ENCODE measurements at places on chromosomes 1 and 21.

- DNase-seq: no peak
These were observed 4.8 kb downstream of the CCDC24 start for GRCh38 chr1:43995984-43996732.

DNA sequence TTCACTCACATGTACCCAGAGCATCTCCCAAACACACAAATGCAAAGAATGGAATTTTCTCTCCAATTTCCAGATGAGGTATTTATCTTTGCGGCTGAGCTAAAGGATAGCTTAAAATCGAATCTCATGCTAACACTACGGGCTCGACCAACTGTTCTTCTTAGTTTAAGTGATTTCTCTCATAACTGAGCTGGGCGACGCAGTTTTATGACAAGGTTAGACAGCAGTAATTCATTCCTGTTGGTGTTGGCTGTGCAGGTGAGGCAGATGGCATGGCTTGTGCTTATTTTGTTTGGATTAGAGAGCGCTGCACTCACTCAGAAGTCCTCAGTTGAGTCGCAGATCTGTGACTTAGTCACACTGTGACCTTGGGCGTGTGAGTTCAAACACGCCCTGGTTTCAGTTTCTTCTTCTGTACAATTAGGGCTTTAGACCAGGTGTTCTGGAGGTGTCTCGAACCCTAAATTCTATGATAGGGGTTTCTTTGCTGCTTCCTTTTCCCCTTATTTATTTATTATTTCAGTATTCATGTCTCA is 41.5 kb upstream of the MRPS6 start:
- DNase-seq: no peak

DNA sequence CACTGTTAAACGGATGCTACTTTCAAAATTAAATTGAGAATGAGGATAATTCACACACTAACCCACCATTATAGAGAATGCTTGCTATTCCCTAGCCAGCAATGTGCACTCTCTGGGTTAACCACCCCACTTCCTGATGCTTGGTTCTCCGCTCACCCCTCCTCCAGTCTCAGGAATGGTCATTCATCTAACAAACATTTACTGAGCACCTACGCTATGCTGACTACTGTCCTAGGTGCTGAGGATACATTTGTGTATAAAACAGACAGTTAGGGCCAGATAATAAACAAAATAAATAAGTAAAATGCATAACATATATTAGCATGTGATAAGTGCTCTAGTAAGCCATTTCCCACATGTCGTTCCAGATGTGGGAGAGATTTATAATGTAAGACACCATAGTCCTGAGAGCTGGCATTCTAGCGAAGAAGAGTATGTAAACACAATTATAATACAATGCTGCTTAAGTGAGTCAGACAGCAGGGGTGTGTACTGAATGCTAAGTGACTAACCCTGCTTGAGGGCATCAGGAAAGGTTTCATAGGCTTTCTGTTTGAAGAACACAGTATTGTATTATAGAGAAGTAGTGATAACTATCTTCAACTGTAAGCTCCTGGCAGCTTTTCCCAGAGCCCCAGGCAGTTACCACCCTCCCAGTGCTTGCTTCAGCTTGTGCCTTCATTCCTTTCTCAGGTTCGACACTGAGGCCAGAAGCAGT is 126.7 kb upstream of the CACHD1 start:
- DNase-seq: peak; percentile 57

GRCh38 chr1:20185834-20186782 is at the start of the genes PLA2G2C and UBXN10:
TSS of gene PLA2G2C (minus strand) at chr1:20186518. CDS start at chr1:20177363, 9,155 bp downstream.
TSS of gene UBXN10 (plus strand) at chr1:20186096. CDS start at chr1:20190562, 4,466 bp downstream.
- peak; percentile 89 for DNase-seq

GRCh38 chr1:224198572-224198971 is 15.5 kb downstream of the DEGS1 start:
- no peak for DNase-seq

DNA sequence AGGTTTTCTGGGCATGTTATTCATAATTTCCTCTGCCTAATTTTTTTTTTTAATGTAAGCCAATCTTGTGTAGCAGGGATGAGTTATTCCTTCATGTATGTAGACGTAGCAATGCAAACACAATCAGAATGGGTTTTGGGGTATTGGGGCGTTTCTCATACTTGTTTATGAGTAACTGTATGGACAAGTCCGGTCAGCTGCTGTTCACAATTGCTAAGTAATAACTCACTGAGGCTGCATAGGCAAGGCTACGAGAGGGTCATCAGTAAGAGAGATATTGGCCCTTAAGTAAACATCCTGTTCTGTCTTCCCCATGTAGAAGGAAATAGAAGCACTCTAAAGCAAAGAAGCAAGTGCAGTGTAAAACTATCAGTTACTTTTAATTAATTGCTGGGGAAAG is 9.5 kb upstream of the TARS2 start:
- DNase-seq: no peak

- DNase-seq: no peak
These were observed 71.0 kb downstream of the PTGS2 start for GRCh38 chr1:186609183-186609582.

GRCh38 chr1:226661271-226661670 is 77.8 kb downstream of the ITPKB start:
- no peak for DNase-seq

GRCh38 chr1:196660852-196661251 is 9.0 kb downstream of the CFH start:
- no peak for DNase-seq

DNA sequence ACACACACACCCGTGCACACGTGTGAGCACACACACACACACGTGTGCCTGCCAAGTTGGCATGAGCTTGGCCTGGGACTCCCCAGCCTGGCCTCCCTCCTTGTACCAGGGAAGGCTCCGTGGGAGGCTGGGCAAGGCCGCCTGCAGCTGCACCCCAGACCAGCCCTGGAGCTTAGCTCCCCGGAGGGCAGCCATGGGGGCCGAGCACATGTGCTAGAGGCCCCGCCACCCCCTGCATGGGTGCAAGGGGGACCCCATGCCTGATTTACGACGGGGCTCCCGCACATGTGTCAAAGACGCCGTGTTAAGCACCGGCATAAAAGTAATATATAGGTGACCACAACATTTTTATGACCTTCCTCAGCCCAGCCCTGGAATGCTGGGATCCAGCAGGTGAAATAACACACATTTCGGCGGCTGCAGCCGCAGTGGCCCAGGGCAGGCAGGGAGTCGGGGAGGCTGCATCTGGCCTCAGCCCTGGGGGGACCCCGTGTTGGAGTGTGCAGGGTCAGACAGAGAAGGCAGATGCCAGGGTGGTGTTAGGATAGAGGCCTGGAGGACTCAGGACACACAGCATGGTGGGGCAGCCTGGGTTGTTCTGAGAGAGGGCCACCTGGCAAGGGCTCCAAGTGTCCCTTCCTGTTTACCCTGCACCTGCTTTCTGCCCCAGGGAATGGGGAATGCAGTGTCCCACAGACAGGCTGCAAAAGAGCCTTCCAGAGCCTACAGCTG is 56.3 kb downstream of the WNT9A start:
- DNase-seq: peak; percentile 47

DNA sequence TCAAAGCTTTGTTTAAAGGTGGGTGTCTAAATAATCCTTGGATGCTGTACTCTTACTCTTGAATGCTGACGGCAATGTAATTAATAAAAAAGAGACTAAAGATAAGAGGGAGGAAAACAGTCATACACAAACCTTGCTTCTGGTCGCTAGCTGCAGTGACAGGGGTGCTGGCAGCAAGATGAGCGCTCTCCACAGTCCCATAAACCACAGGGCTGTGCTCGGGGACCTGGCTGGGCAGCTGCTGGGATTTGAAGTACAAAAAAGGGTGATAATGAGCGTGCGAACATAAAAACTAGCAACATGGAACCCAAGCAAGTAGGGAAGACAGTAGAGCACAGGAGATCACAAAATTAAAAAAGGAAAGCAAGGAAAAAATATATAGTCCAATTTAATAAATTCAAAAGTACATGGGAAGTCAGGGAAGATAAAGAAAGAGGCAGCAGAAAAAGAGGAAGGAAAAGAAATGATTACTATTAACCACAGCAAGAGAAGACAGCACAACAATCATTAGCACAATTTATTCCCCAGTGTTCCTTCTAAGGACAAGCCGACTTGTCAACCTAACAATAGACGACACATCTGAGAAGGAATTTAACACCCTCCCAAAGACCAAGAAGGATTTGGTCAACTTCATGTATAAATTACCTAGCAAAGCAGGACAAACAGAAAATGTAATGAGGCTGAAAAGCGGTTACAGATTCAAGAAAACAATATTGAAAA is 162.9 kb upstream of the HP1BP3 start:
- DNase-seq: no peak

DNA sequence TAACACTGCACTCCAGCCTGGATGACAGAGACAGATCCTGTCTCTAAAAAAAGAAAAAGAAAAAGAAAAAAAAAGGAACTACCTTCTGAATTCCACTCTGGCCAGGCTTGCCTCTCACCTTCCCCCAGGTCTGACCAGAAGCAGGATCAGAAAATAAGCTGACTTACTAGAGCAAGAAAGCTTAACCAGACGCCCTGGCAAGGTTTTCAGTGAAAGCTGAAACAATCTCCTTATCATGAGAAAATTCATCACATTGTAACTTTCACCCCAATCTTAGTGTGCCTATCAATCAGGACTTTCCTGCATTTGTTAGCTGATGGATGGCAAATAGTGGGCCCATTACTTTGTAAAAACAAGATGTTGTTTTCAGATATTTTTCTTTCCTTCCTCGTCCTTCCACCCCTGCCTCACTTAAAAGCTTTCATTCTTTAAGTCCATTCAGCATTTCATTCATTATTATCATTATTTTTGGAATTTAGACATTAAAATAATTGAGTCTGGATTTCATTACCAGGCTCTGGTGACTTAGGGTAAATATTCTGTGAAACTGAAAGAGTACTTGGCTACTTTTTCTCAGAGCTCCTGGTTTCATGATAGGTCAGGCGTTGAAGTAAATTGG is 96.5 kb upstream of the CD34 start:
- no peak for DNase-seq

DNA sequence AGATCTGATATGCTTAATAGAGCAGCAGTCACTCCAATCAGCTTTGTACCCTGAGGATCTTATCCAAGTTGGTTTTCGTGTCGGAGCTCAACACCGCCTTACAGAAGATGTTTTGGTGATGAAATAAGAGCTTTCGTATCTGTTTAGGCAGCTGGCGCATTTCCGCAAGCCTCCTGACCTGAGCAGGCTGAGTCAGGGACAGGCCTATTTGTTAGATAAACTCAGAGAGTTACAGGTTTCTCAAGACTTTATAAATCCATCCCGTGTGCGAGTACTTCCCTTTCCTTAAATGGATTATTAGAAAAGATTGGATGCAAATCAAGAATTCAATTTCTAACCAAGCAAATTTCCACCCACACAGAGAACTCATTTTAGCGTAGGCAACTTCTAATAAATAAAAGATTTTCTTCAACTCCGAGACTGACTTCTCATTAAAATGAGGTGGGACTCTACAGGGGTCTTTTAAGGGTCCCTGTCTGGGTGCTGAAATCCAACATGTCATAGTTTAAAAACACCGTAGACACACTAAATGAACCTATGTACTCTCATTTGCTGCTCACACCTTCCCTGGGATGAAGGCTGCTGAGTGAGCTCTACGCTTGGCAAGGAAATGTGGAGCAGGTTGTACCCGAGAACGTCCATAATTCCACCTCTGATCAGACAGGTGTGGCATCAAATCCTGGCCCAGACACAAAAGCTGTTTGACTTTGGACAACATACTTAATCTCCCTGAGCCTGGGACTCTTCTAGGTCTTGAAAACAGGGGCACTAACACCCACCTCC is 106.9 kb upstream of the F3 start:
- DNase-seq: no peak

GRCh38 chr1:121516234-121516967 is 331.6 kb downstream of the SRGAP2C start:
- DNase-seq: no peak

- no peak for DNase-seq
These were observed 24.5 kb downstream of the KIAA0319L start for GRCh38 chr1:35532497-35533223.

GRCh38 chr1:227943381-227944089 is 4.2 kb downstream of the WNT9A start:
- peak; percentile 17 for DNase-seq

DNA sequence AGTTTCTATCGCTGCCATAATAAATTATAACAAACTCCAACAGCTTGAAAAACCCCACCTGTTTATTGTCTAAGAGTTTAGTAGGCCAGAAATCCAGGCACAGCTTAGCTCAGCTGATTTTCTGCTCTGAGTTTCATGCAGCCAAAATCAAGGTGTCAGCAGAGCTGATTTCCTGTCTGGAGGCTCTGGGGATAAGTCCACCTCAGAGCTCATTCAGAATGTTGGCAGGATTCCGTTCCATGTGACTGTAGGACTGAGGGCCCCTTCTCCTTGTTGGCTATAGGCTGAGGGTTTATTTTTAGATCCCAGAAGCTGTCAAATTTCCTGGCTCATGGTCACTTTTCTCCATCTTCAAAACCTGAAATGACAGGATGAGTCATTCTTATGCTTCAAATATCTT is 91.6 kb upstream of the CHODL start:
- no peak for DNase-seq

- no peak for DNase-seq
These were observed 593.4 kb downstream of the PLPP3 start for GRCh38 chr1:55986003-55986402.

- DNase-seq: no peak
These were observed 27.4 kb downstream of the SYF2 start for GRCh38 chr1:25204797-25205480.

GRCh38 chr1:117814856-117815797 is 114.3 kb downstream of the GDAP2 start:
- DNase-seq: no peak

DNA sequence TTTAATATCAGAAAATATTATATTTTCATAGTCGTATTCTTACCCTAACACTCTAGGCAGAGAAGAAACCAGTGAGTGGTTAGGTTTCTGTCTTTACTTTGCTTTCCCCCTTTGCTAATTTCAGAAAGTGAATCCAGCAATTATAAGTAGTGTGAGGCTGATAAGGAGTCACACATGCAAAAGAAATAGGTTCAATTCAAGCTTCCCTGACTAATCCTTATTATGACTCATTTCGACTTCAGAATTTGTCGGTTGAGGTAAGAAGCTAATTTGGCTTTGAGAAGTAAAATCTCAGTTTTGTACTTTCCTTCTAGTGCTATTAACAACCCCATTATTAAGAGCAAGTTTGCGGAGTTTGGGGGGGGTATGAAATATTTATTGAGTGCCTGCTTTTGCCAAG is 22.4 kb downstream of the ESRRG start:
- DNase-seq: no peak

DNA sequence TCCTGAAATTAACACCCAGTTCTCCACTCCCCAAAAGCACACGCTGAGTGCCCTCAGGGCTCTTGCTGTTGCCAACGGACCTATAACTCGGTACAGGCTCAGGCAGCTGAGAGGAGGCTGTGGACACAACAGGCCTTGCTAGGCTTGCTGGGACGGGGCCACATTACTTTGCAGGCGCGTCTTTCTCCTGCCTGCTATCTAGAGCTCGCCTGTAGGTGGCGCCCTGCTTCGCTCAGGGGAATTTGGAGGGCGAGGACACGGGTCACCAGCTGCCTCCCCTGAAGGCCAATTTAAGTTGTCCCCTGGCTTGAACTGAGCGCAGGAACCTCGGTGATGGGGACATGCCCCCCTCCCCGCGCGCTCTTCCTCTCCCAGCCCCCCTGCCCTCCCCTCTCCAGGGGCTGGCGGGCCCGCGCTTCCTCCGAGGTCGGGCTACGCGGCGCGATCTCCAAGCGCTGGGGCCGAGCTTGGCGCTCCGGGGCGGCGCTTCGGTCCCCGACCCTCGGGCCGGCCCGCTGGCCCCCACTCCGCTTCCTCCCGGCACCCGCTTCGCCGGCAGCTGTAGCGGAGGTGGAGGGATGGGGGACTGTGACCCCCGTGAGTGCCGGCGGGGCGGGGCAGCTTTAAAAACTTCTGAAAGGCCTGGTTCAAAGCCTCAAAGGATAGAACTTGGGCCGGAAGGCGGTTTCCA is 32.4 kb upstream of the NFIA start:
- peak; percentile 99 for DNase-seq

- DNase-seq: peak; percentile 70
These were observed 15.4 kb downstream of the EFNA3 start for GRCh38 chr1:155093911-155094621.
